ENCODE measurements at places on chromosomes 11 and 22.

DNA sequence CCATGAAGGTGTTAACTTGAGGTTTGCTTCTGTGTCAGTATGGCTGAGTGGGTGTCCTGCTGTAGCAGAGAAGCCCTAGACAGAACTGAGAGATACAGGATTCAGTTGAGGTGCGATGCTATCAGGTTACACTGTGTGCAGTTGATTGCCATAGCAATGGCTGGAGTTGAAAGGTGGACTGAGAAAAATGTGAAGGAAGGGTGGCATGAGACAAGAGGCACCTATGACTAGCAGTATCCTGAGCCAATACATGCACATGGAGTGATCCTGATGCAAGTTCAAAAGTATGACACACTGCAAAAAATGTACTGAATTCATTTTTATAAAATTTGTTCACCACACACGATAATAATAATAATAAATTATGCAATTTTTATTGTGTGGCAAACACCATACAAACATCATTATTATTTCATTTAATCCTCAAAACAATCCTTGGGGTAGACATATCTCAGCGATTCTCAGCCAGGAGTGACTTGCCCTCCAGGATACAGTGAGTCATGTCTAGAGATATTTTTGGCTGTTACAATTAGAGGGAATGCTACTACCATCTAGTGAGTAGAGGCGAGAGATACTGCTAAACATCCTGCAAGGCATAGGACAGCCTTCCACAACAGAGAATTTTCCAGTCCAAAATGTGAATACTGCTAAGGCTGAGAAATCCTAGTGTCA, 3.9 kb upstream of the PIWIL4 start:
- peak; percentile 24 for DNase-seq

DNA sequence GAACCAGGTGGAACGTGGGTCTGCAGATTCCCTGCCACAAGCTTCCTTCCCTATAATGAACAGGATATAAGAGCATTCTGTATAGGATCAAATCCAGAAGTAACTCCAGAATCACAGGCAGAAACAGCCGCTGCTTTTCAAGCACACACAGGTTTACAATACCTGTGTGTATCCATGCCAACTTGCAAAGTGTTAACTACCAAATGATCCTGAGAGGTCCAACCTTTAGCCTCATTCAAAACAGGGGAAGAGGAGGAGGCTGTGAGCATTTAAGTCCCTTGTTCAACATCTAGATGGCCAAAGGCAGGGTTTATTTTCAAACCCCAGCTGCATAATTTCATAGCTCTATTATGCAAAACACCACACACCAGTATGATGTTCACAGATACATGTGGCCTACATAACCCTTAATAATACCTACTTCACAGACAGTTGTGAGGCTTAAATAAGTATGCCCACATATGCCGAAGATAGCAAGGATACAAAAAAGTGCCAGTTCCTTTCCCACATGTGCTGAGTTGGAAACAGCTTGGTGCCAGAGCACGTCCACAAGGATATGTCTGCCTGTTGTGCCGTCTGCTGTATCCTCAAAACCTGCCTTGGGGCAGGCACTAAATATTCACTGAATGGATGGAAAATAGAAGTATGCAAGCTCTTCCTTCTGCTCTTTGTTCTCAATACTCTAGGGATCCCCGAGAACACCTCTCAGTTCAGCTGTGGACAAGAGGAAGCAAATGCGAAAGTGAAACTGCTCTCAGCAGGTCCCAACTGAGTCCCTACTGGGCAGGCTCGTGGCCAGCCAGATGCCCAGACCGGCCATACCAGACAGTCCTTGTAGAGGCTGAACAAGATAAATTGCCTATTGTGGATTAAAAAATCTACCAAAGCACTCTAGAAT, 66.8 kb downstream of the LARGE1 start:
- peak; percentile 50 for DNase-seq

DNA sequence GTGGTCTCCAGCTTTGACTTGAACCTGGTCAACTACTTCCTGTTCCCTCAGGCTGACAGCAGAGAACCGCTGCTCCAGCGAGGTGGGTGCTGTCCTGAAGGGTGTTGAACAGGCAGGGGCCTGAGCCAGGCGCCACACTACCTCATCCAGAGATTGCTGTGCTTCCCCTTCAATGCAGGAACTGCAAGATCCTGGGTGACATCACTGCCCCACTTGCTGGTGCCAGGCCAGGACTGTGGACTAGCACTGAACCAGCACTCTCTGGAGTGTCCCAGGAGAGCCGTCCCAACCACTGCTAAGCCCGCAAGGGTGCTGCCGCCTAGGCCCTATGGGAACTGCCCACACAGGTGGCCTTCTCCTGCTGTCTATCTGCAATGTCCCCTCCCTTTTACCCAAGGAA, 51.7 kb downstream of the GAB4 start:
- DNase-seq, result no peak

- no peak for DNase-seq
Observed at GRCh38 chr11:10793470-10794255, 15.1 kb downstream of the EIF4G2 start.

DNA sequence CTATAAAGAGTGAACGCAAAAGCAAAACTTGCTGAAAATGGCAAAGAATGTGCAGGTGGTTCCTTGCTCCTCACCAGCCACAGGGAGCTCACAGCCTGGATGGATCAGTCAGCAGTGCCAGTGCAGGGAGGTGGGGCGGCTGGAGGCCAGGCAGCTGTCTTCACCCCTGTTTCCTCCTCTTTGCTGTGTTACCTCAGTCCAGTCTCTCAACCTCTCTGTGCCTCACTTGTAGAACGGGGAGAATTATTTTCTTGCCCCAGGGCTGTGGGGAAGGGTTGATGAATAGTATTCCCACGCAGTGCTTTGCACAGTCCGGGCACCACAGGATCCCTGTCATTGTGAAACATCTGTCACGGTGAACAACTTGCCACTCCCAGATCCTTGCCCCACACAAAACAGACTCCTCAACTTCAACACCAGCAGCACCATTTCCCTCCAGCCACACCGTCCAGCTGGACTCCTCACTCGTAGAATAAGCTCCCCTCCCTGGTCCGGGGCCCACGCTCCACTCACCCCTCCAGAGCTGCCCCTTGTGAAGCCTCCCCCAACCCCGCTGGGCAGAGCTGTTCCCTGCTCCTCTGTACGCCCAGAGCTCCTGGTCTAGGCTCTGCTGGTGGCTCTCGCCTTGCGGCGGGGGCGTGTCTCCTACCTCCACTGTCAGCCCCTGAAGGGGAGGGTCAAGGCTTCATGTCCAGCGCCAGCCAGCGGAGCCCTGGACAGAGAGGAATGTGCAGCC, 27.7 kb downstream of the MPPED1 start:
- no peak for DNase-seq
